ENCODE measurements at places on chromosomes 4 and X.

GRCh38 chr4:128347930-128348660, 60.5 kb upstream of the PGRMC2 start:
- DNase-seq = no peak

GRCh38 chr4:77031544-77031943, 44.2 kb downstream of the CCNI start:
- no peak for DNase-seq

DNA sequence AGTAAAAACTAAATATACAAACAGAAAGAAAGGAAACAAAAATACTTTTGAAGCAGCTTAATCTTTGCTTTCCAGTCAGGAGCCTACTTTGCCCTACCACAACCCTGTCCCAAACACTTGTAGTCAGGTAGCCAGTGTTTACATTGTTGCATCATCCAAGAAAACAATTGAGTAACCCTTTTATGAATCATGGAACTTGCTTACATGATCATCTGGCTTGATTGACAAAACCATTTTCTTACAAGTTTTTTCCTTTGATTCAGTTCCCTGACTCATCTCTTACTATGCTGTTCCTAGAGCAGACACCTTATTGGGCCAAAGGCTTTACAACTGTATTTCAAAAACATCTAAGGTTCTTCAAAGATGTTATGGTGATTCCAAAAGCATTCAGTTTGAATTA, 740.1 kb downstream of the KLHL13 start:
- DNase-seq = no peak

DNA sequence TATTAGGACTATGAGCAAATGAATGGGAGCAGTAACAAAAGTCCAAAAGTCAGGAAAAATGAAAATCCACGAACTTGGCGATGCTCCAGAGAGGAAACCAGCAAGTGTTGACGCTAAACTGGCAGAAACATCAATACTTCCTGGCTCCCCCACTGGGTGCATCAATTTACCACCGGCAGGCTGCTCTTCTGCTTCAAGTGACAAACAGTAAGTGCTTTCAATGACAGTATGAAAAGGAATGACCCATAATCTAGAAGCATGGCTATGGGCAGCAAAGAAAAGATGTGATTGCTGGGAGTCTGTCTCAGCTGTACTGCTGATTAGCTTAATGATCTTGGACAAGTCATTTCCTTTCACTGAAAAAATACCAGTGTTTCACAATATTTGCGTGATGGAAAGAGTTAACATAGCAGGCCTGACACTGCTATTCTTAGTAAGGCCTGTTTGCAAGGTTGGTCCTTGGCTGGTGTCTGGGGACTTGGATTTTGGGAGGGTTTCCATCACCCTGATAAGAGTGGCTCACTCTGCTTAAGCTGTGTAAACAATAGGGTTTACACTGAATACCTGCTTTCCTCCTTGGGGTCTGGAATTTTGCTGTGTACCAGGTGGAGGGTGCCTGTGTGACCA, 8.7 kb downstream of the ATP11C start:
- no peak for DNase-seq

- no peak for DNase-seq
Measured at GRCh38 chr4:144384408-144384807, 243.9 kb upstream of the GYPA start.

DNA sequence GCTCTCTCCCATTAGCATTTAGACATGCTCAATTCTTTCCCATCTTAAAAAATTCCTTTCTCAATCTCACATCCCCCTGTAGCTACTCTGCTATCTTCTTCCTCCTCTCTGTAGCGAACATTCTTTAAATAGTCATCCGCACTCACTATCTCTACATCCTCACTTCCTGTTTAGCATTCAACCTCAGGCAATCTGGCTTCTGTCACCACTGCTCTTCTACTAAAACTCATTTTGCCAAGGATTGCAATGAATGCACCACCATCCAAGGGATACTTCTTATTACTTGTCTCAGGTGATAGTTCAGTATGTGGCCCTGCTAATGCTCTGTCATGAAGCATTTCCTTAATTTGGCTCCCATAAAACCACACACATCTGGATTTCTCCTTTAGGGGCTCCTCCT, 10.9 kb upstream of the TET2 start:
- no peak for DNase-seq

GRCh38 chrX:8403988-8404387, 60.6 kb upstream of the VCX3B start:
- no peak for DNase-seq

GRCh38 chr4:8402181-8402597, 38.3 kb downstream of the ACOX3 start:
- no peak for DNase-seq

GRCh38 chr4:98260047-98260578, 1.1 kb upstream of the RAP1GDS1 start:
- no peak for DNase-seq

- DNase-seq = no peak
Measured at GRCh38 chrX:20139966-20140365, 1.7 kb downstream of the EIF1AX start.

GRCh38 chr4:182318256-182318655, 75.1 kb downstream of the TENM3 start:
- DNase-seq = no peak

- DNase-seq = no peak
Measured at GRCh38 chr4:33886356-33886755, 2358.0 kb downstream of the ARAP2 start.

GRCh38 chr4:54897590-54897989, 227.8 kb downstream of the KDR start:
- DNase-seq = no peak

- DNase-seq = peak; percentile 32
Measured at GRCh38 chr4:101345596-101346350, 1.6 kb downstream of the PPP3CA start.

GRCh38 chrX:50812995-50813842, 775 bp downstream of the SHROOM4 start:
- no peak for DNase-seq

GRCh38 chrX:147847999-147848398, 63.7 kb upstream of the FMR1 start:
- DNase-seq = no peak

GRCh38 chr4:2298532-2298991, 36.7 kb upstream of the MXD4 start:
- no peak for DNase-seq

- no peak for DNase-seq
Measured at GRCh38 chrX:72621163-72621562, 48.5 kb upstream of the HDAC8 start.

DNA sequence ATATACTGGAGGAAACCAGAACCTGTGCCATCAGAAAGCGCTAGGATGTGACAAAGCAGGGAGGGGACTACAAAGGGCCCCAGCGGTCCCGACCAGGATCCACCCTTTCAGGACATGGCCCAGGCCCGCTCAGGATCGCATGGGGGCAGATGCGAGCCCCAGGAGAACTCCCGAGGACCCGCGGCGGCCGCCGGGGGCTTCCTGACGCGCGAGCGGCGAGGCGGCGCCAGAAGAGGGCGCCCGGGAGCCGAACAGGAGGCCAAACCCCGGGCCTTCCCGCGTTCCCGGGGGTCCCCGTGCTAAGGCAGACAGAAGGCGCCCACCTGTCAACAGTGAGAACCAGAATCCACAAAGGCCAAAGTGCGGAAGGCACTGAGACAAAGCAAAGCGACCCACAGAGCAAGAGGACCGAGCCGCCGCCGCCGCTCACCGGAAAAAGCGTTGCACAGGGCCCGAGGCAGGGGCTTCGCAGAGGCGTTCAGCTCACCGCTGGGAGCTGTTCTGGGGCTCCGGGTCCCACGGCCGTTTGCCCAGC, 7.3 kb upstream of the OPN1LW start:
- peak; percentile 15 for DNase-seq

- no peak for DNase-seq
Measured at GRCh38 chr4:151418385-151418784, 9.4 kb downstream of the FHIP1A start.

DNA sequence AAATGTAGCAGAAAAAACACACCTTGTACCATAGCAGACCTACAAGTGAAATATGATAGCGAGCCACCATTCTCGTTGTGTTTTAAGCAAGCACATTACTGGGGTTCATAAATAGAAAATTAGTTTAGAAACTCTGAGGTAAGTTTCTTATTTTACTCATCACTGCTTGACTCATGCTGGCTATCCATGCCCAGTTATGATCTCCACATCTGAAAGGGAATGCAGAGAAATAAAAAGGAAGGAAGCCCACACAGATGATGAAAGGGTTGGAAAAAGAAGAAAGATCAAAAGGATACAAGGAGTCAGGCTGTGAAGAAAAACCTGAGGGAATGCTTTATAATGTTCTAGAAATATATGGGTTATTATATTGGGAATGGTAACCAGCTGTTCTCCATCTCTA, 54.5 kb downstream of the CAMK2D start:
- no peak for DNase-seq

- no peak for DNase-seq
Measured at GRCh38 chr4:96352051-96352517, 512.2 kb downstream of the PDHA2 start.

DNA sequence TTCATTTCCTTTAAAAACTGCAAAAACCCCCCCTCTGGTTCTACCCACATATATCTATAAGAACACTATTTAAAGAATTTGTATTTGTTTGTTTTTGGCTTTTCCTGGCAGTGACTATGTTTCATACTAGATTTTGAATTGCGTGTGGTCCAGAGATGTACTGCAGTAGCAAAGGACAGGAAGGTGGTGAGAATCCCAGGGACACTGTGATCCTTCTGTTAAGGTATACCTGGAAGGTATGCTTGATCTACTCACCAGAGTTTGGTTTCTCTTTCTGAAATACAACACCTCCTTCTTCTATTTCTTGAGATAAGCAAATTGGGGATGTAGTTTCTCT, 129.6 kb upstream of the RASGEF1B start:
- no peak for DNase-seq

- no peak for DNase-seq
Measured at GRCh38 chrX:53347948-53348347, 66.6 kb upstream of the IQSEC2 start.

DNA sequence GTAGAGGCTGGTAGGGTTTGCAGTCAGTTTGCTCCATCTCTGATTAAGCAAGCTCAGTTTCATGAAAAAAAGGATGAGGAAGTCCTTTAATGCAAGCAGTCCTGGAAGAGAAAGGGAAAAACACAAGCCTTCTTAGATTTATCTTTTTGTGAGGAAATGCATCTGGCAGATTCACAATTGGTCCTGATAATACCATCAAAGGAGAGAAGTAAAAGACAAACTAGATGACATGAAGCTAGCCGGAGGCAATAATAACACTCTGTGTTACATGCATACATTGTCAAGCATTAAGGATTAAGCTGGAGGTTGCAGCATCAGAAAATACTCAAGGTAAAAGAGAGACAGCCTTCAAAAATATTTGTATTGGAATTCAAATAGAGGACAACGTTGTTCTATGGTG, 356.0 kb upstream of the TEX13C start:
- no peak for DNase-seq

- no peak for DNase-seq
Measured at GRCh38 chr4:52256522-52256921, 205.4 kb downstream of the SPATA18 start.

- DNase-seq = no peak
Measured at GRCh38 chrX:10875995-10876394, 235.1 kb upstream of the HCCS start.

DNA sequence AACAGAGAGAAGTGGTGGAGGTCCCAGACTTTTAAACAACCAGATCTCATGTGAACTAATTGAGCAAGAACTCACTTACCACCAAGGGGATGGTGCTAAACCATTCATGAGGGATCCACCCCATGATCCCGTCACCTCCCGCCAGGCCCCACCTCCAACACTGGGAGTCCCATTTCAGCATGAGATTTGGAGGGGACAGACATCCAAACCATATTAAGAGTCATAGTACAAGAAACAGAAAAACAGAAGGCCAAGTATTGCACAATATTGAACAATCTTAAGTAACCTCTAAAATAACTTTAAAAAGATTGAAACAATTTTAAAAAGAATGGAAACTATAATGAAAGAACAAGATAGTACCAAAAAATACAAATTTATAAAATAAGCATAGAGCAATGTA, 110.0 kb downstream of the CBR4 start:
- no peak for DNase-seq

- no peak for DNase-seq
Measured at GRCh38 chr4:126395664-126396063, 1080.9 kb downstream of the FAT4 start.

- no peak for DNase-seq
Measured at GRCh38 chrX:109464231-109464630, 17.7 kb downstream of the GUCY2F start.

DNA sequence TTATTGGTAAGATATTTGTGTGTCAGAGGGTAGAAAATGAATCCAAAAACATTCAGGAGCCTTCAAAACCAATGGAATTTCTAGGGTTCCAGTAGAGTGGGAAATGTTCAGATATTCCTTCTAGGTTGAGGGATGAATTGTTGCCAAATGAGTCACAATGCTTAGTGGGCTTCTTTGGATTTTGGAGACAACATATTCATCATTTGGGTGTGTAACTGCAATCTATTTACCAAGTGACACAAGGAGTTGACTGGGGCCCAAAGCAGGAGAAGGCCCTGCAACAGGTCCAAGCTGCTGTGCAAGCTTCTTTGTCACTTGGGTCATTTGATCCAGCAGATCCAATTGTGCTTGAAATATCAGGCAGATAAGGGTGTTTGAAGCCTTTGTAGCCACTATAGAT, 551.5 kb upstream of the PITX2 start:
- no peak for DNase-seq

DNA sequence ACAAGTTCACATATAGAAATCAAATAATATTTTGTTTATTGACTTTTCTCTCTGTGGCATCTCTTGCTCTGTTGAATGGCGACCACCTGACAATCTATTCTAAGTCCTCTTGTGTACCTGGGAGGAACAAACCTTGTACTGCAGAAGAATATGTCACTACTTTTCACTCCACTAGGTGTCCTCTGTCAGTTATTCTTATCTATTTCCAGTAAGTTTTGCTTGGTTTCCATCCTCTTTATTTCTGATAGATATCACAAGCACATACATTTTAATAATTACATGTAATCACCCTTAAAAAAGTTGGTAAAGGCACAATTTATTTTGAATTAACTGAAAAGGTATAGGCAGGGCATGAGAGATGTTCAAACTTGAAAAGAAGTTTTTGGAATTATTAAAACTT, 238.4 kb downstream of the SNCA start:
- DNase-seq = no peak

DNA sequence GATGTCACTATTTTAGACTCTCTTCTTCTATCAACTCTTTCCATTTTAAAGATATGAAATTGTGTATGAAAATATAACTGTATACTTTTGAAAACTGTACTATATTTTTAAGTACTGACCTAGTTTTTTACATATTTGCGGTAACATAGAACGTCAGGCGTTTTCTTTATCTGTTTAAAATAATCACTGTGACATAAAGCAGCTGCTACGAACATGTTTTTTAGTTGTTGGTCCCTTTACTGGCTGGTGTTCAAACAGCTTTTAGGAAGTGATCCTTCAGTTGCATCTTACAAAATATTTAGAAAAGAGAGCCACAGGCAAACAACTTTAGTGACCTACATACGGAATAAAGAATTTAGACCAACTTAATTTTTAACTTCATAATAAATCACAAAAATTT, 73.1 kb downstream of the METTL14 start:
- no peak for DNase-seq
